Ovary (tissue), 10 donors: ENCODE measurements at places on chromosomes 7 and 10.

DNA sequence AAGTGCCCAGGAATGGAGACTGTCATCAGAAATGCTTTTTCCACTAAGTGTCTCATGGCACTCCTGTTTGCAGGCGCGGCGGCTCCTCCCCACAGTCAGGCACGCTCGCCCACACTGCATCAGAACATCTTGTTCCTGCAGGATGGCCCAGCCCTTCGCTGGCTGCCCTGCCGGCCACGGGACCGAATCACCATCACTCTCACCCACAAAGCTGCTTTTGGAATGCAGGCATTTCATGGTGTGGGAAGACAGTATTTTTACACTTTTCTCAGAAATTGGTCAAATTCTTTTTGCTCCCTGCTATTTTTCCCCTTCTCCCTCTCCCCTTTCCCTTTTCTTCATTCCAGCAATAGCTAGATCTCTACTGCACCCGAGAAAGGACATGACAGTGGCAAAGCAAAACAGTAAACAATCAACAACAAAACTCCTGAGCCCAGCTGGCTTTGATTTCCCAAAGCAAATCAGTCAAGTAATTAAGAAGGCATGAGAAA, 176.1 kb upstream of the TNS3 start:
- peak; percentile 87 for DNase-seq

- DNase-seq = no peak
Observed at GRCh38 chr7:151923097-151923876, 33.0 kb upstream of the GALNTL5 start.

- no peak for DNase-seq
Observed at GRCh38 chr7:15862016-15862780, 175.7 kb upstream of the MEOX2 start.

DNA sequence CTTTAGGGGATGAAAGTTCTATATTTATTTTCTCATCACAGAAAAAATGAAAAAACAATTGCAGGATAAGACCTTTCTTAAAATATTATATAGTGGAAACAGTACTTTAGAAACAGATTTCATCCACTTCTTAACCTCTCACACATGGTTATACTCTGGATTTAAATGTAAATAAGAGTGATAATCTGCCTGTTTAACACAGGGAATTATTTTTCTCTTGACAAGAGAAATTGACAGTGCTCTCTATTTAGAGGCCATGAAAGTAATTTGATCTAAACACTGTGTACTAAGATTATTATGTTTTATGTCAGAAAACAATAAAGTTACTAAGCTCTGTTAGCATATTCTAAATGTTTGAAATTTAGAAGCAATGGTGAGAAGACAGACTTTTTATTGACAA, 88.4 kb downstream of the PHF14 start:
- no peak for DNase-seq

DNA sequence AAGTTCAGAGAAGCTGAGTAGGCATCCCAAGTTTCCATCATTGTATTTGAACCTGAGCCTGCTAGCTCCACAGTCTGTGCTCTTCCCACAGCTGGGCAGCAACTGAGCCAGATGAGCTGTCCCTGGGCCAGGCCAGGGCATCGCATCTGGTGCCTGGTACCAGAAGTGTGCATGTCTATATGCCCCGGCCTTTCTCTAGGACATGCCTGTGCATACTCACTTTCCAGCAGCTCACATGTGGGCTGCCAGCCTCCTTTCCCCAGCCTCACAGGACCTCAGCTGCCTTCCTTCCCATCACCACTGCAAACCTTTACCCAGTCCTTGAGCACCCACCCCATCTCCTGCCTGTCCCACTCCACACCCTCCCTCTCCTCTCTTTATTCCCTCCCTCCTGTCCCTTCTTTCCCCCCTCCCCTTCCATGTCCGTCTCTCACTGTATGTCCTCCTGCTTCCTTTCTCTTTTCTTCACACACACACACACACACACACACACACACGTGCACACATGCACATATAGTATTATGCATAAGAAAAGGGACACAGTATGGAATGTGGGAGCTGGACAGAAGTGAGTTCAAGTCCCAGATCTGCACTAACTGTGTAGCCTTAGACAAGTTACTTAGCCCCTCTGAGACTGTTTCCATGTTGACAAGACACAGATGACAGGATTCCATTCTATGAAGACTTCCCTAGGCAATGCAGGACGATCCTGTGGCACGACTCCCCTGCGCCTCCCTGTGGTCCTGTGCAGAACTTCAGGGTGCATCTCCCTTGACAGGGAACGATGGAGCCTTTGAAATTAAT, 10.9 kb downstream of the CDHR1 start:
- DNase-seq = no peak

- no peak for DNase-seq
Observed at GRCh38 chr7:21355406-21355874, 72.4 kb upstream of the SP4 start.

DNA sequence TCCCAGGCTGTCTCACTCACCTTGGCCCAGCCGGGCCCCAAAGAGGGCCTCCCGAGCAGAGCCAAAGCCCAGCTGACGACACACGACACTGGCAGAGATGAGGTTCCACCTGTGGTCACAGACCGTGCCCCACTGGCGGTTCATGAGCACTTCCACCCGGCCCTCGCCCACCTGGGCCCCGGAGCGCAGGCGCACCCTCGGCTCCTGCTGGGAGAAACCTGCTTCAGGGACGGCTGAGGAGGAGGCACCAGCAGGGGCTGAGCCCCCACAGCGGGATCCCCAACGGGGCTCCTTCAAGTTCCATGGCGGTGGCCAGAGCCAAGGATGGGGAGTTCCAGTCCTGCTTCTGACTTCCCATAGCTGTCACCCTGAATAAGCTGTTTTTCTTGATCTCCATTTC, 10.0 kb downstream of the LOXL4 start:
- no peak for DNase-seq

- no peak for DNase-seq
Observed at GRCh38 chr7:94429153-94429552, 34.5 kb downstream of the COL1A2 start.

GRCh38 chr7:13879994-13880686, 109.3 kb downstream of the ETV1 start:
- DNase-seq = no peak

GRCh38 chr7:120799813-120800475, 58.0 kb downstream of the TSPAN12 start:
- no peak for DNase-seq

- DNase-seq = no peak
Observed at GRCh38 chr10:123287594-123288247, 133.5 kb downstream of the BUB3 start.

GRCh38 chr7:106031300-106032035, 68.4 kb downstream of the CDHR3 start:
- DNase-seq = no peak

DNA sequence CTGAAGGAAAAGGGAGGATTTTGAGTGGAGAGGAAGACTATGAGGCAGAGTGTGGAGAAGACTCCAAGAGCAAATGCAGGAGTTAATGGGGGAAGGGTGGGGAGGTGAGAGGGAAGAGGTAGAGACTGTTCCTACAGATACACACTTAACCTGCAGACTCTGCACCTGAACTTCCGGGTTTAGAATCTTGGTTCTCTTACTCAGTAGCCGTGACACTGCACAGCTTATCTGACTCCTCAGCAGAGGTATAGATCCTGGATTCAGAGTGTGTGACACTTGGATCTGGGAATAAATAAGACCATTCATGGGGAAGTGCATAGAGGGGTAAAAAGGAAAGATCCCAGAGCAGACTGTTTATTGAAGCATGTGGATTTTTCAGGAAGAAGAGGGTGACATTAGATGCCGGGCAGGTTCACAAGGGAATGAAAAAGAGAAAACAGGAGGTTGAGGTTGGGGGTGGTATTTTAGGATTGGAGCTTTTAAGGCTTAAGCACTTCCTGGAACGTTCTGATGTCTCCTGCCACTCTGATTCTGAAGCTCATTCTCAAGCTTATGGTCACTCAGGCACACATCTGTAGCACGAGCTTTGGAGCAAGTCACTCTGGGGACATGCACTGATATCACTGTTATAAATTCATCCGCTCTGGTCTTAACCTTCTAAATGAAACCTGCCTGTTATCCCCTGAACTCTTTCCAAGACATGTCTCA, 5.7 kb upstream of the ZC3HAV1L start:
- DNase-seq = no peak

- no peak for DNase-seq
Observed at GRCh38 chr10:101818872-101819633, 809 bp upstream of the OGA start.

- no peak for DNase-seq
Observed at GRCh38 chr7:121328508-121329190, at the start of gene WNT16. Gene WNT16 (plus strand): TSS chr7:121329000. CDS start chr7:121329293, 293 bp downstream.

DNA sequence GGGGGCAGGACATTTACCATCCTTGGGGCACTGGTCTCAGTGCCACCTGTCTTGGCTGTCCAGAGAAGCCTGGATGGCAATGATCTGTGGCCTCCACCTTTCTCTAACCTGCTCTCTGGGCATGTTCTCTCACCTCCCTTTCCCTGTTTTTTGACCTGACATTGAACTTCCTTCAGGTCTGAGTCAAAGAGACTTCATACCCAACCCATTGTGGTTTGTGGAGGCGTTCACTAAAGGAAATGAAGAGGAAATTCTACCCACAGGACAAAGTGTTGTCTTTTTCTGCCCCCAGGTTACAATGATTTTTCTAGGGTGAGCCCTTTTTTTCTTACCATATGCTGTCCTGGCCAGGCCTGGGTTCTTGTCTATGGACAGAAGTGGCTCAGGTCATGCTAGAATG, 76.6 kb downstream of the CYP26A1 start:
- no peak for DNase-seq

GRCh38 chr10:95504246-95504691, 56.9 kb downstream of the SORBS1 start:
- DNase-seq = no peak

DNA sequence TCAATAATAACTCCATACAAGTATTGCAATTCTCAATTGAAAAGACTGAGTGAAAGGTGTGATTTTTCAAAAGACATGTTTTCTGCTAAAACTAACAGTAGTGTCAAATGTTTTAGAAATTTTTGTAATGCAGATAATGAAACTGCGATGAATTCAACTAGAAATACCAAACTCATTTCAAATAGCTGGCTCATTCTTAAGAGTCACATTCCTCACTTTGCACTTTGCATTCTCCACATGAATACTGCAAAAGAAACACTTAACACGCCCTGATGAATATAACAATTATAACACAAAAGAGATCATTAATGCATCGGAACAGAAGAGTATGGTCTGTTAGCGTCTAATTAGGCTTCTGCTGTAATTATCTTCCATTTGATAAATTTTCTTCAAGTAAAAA, 15.5 kb upstream of the TSPAN12 start:
- DNase-seq = no peak

GRCh38 chr10:110151971-110152370, 55.4 kb upstream of the MXI1 start:
- DNase-seq = no peak

GRCh38 chr10:28948046-28948445, 270.7 kb downstream of the BAMBI start:
- no peak for DNase-seq

DNA sequence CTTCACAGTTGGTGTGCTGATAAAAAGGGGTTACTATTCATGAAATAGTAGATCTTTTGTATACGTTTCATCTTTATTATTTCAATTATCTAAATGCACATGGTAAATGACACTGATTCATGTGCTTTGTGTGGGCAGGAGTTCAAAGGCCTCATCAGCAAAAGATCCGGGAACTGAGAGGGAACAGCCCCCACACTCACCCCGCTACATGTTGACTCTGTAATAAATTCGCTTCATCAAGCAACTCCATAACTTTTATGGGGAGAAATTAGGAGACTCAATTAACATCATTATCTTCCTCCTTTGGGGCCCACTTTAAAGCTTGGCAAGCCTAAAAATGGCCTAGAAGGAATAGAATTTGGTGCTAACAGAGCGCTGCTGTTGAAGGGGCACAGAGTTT, 250.7 kb upstream of the BMPER start:
- no peak for DNase-seq

DNA sequence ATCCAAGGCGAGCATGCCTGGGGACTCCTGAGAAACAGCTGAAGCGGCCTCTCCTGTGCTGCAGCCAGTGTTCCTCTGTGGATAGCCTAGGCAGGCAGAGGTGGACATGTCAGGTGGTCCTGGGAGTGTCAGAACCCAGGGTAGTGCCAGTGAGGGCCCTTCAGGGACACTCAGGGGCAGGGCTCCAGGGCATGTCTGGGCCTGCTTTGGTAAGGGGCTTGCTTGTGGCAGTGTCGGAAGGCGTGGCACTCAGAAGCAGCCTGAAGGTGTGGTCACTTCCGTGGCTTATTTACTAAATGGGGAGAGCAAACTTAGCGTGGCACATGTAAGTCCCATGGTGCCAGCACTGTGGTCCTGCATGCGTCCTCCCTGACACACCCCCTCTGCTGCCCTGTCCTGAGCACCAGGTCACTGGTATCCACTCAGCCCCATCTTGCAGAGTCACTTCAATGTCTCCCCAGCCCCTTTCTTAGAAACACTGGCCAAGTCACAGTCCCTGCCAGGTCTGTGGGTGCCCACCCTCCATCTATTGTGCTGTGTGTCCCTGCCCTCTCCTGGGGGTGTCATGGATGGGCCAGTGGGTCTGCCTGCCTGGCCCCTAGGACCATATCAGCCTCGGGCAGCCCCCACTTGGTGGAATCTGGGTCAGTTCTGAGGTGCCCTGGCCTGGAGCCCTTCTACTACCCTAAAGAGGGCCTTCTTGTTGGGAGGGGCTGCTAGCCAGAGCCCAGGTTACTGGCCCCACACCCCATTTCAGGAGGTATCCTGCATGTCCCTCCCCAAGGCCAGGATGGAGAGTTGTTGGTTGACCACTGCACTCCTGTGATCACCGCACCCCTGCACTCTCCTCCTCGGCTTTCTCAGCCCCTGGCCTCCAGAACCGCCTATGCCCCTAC, 6.4 kb downstream of the ZMIZ2 start:
- DNase-seq = no peak
